ENCODE measurements at places on chromosomes 4 and X.

- no peak for DNase-seq
Observed at GRCh38 chrX:49760290-49760890, 64.6 kb upstream of the PAGE1 start.

- DNase-seq: no peak
Observed at GRCh38 chr4:23373261-23373660, 516.6 kb downstream of the PPARGC1A start.

- DNase-seq: no peak
Observed at GRCh38 chr4:117700111-117700892, 334.0 kb upstream of the NDST3 start.

- no peak for DNase-seq
Observed at GRCh38 chr4:145316897-145317574, 136.6 kb upstream of the OTUD4 start.

GRCh38 chr4:105106426-105106825 is 40.2 kb upstream of the TET2 start:
- DNase-seq: no peak

GRCh38 chr4:87844452-87844851 is 11.7 kb downstream of the MEPE start:
- DNase-seq: no peak

DNA sequence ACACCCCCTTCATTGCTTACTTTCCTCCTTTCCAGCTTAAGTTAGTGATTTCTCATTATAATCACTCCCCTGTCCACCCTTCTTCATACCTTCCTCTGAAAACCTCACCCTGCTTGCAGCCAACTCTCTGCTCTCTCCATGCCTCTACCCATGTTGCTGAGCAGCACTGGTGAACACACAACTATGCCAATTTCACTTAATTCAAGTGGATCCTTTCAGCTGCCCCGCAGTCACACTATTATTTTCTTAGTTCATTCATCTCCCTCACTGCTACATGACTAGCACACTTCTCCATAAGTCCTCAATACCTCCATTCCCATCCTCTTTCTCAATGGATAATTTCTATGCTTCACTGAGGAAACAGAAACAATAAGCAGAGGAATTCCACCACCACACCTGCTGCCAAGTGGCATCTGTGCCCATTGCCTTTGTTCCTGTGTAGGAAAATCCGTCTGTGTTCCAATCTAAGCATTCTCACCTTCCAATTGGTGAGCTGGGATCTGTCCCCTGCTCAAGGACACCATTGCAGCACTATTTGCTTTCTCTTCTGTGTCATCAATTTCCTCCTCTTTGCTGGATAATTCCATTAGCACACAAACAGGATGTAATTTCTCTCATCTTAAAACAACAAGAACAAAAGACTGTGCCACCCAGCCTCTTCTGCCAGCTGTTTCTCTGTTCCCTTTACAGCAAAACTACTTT is 25.2 kb upstream of the PRSS48 start:
- no peak for DNase-seq

DNA sequence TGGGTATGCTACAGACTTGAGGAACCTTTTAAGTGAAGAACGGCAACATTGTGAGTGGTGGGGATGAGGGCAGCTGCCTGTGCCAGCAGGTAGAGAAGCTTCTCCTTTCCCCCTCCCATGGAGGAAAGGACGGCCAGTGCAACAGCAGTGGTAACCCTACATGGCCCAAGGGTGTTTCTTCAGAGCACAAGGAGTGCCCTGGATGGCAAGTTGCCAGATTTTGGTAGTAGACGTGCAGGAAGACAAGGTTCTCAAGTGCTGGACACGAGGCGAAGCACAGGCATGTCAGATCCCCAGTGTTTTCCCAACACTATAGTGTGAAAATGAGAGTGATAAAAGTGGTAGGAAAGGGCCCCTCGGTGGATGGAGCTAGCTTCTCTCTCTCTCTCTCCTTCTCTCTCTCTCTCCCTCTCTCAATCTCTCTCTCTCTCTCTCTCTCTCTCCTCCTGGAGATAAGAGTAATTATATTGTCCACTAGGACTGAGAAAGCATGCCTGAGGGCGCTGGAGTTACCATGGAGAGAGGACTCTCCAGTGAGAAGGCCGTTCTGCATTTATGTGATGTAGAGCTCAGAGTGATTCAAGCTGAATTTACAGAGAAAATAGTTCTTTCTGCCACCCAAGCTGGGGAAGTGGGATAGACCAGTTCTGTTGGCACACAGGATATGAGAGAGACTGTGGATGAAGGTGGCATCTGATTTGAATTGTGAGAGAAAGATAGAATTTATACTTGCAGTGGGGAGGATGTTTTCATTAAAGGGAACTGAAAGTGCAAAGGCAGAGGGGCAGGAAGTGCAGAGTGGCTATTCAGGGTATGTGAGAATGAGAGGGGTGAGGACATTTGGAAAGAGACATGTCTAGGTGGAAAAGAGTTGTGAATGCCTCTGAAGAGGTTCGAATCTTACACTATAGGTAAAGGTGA is 25.7 kb upstream of the TRPC3 start:
- DNase-seq: no peak

- DNase-seq: no peak
Observed at GRCh38 chrX:23598575-23598974, 68.7 kb upstream of the PRDX4 start.

DNA sequence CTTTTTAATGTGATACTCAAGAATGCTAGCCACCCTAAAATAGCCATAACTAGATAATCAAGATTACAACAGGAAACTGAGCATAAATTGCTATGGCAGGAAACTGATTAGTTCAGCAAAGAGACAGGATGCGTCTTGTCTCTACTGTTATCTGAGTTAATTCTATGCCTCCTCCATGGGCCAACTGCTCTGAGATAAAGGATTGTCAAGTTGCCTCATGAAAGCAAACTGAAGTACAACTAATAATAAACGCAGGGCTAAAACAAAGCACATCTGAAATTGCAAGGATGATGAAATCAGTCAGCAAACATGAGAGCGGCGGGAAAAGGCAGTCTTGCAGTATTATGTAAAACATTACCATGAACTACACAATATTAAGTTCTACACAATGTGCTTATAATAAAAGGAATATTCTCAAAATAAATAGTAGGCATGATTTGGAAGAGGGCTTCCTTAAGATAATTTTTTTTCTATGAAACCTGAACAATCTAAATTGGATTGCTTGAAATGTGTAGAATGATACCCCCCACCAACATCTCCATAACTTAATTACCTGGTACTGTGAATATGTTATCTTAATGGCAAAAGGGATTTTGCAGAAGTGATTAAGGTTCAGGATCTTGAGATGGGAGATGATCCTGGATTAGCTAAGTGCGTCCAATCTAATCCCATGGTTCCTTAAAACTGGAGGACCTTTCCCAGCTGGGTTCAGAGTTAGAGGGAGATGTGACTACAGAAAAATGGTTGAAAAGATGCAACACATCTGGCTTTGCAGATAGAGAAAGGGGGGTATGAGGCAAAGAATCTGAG is 65.9 kb downstream of the ANTXR2 start:
- DNase-seq: no peak

Measured in activated T-cell treated with anti-CD3 and anti-CD28 coated beads, Interleukin-2, amount 50 U/mL, for 24 hours (primary cell).